ENCODE measurements at places on chromosomes 3 and 15.
A peak's percentile ranks its signal among the peaks of the same experiment; 100 is the strongest.

DNA sequence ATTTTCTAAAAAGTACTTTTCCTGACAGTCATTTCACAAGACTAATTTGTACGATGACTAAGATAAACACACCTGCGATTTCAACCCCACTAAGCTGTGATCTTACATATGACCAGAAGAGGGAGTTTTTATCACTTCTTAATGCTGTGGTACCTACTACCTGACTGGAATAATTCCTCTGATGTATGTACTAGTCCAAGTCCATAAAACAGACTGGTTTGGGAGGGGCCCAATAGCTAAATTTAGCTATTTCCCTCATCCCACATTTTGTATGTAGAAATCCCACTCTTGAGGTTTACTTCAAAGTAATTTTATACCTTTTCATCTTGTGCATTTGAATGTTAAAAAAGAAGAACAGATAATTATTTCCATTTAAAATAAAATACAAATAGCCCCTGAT, 49.7 kb upstream of the SCAANT1 start:
- DNase-seq, result no peak

GRCh38 chr3:147945968-147946519, 536.9 kb downstream of the ZIC1 start:
- no peak for DNase-seq

- peak; percentile 45 for DNase-seq
Observed at GRCh38 chr3:13655061-13655913, 106.4 kb downstream of the FBLN2 start.

- no peak for DNase-seq
Observed at GRCh38 chr3:55750525-55750924, 263.4 kb upstream of the WNT5A start.

DNA sequence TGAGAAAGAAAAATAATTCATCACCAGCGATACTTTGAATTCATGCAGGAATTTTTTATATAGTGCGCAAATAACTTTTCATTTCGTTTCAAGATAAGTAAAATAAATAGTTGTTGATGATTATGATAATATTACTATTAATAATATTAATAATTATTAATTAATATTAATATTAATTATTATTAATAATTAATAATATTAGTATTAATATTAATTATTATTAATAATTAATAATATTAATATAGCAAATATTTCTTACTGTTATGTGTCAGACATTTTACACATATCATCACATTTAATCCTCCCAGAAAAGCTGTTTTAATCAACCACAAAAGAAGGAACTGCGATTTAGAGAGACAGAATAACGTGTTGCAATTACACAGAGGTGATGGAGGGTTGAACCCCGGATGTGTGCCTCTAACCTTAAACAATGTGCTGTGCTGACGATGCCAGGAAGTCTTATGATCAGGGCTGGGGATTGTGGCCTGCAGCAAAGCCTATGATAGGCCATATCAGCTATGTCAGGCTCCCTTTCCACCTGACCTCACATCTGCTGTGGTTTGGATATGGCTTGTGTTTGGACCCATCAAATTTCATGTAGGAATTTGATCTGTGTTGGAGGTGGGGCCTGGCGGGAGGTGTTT, 263.5 kb upstream of the NR2F2 start:
- DNase-seq, result no peak

DNA sequence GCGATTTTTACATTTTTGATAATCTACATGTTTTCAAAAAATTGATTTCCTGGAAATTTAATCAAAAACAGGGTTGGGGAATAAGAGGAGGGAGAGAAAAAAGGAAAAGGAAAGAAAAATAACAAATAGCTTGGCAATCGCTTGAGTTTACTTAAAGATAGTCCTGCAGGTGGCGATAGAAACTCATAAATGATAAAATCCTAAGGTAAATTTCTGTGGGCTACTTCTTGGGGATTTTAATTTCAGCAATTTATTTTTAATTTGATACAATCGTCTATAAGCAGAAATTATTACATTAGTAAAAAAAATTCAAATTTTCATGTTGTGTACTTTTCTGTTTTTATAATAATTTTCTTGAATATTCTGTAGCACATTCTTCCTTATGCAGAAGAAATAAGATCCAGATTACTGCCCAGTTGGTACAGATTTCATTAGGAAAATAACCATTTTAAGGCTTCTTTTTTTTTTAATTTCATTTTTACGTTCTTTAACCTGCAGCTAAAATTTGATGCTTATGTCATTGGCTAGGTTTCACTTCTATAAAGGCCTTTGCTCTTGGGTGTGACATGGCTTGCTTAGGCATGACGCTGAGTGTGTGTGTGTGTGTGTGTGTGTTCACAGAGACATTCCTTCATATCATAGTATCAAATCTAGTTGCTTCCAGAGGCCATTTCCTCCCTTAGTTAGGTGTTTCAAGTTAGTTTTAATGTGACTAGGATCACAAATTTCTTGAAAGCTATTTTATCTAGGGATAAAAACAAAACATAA, 181.8 kb downstream of the MCTP2 start:
- DNase-seq, result no peak

GRCh38 chr3:11567516-11568467, 75.9 kb downstream of the VGLL4 start:
- DNase-seq, result no peak

- DNase-seq, result no peak
Observed at GRCh38 chr3:15492847-15493360, 28.6 kb downstream of the COLQ start.

- DNase-seq, result no peak
Observed at GRCh38 chr3:94043285-94043684, 14.9 kb upstream of the STX19 start.

GRCh38 chr3:78588906-78589621, 1178.7 kb downstream of the ROBO1 start:
- DNase-seq, result no peak

GRCh38 chr3:87367736-87368135, 91.4 kb upstream of the POU1F1 start:
- DNase-seq, result no peak

DNA sequence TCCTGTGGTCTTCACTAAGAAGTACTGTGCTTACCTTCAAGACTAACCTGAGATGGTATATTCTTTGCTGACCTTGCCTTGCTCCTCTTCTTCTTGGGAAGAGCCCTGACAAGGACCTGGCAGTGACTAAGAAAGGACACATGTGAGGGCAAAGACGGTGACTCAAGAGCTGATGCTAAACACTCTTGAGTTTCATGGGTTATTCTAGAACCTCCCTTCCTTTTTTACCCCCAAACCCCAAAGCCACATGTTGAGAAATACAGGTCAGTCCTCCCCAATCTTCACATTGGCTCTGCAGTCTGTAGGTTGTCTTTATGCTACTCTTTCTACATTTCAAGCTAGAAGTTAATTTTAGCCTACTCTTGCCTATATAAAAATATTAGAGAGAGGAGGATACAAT, 200.6 kb downstream of the SEMA6D start:
- no peak for DNase-seq

DNA sequence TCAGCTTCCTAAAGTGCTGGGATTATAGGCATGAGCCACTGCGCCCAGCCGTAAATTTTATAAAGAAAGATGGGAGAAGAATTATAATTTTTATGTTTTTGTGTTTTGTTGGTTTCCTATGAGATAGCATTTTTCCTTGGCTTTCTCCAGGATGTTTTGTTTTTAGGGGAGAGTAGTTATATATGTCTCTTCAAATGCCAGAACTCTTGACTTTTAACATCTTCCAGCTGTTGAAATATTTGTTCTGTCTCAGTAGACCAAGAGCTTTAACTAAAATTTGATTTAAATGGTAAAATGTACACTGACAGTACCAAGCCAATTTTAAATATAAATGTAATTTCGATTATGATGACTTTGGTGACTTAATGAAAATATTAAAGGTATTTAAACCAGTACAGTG, 96.8 kb downstream of the DHX36 start:
- no peak for DNase-seq

DNA sequence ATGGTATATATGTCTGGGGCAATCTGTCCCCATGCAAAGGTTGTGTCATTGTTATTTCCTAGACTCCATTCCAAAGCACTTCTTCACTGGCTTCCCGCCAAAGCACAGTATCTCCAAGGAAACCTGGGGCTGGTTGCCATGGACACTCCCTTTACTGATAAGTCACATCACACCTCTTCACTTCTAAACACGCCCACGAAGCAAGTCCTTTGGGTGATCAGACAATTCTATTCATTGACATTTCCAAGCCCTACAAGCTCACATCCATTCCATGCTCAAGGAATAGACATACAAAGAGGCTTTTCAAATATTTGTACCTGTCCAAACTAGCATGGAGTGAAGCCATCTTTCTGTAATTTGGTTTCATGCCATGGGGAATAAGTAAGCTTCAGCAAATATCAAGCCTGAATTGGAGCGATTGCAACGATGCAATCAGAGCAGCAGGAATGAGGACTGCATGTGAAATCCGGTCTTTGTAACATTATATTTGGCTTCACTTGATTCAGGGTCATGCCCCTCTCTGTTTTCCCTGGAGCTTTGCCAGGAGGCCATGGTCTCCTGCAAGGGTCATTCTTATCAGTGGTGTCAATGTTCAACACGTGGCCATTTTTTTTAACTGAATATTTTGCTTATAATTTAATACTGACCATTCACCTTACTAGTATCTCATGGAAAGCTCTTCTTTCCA, 201.6 kb upstream of the TMC3 start:
- DNase-seq, result no peak

- no peak for DNase-seq
Observed at GRCh38 chr3:22296601-22297000, 545.6 kb upstream of the ZNF385D start.

GRCh38 chr3:192079098-192079497, 618.1 kb downstream of the PYDC2 start:
- no peak for DNase-seq

GRCh38 chr3:46576-46975, 150.0 kb upstream of the CHL1 start:
- no peak for DNase-seq

GRCh38 chr15:91954292-91954691, 100.8 kb downstream of the SLCO3A1 start:
- DNase-seq, result no peak

- DNase-seq, result no peak
Observed at GRCh38 chr3:198079771-198080520, 119.9 kb downstream of the LMLN start.

GRCh38 chr15:93451265-93451664, 362.3 kb upstream of the RGMA start:
- DNase-seq, result no peak

DNA sequence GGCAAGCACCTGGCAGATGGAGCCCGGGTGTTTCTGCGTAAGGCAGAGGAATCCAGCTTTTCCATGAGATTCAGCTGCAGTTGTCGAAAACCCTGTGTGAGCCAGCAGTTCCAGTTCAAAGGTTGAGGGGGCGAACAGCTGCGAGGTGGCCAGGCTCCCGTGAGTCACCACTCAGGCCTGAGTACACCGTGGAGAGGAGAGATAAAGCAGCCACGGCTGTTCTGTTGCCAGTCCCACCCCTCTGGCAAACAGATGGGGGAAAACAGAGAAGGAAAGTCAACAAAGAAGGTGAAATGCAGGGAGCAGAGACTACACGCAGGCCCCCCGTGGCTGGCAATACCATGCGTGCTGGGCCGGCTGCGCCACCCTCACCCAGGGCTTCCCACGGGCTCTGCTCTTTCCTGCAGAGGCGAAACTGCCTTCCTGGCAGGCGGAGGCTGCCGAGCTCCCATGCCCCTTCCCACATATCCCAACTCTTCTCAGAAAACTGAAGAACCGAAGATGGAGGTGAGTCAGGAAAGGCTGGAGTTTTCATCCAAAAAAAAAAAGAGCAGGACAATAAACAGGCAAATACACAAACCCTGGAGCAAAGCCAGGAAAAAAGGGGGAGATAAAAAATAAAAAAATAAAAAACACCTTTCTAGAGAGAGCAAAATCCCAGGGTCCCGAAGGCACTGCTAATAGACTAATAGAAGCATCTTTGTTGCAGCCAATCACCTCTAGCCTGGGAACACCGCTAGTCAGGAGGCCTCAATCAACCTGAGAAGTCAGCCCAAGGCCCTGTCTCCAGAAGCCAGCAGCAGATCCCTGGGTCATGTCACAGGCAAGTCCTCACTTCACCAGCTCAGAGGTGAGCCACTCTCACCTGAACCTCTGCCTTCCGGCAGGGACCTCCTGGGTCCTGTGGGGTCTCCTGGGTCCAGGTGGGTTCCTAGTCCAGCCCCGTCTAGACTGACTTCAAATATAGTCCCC, 37.7 kb downstream of the FAM174B start:
- DNase-seq, result no peak

DNA sequence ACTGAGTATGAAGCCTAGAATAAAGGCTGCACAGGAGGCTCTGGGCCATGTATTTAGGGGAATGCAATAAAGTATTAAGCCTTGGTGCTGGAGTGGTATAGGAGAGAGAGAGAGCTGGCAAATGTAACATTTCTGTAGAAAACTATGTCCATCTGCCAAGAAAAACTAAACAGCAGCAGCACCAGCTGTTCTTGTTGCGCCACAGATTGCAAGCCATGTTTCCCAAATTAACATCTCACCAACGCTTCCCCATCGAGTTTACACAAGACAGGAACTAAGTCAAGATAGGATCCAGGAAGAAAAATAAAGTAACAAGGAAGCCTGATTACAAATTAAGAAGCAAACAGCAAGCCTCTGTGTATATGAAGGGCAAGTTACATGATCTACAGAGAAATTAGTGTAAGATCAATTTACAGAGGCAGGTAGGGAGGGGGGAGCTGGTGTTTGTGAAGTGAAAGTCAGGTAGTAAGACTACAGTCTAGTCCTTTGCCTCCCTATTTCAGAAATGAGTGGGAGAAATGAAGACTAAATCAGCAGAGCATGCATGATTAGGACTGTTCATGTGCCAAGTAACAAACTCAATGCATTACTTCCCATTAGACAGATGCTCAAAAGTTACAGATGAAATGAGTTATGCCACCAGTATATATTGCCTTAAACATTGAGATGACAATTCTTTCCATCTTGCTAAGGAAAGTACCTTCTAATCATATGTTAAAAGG, 900.5 kb downstream of the EPHA3 start:
- DNase-seq, result no peak

- DNase-seq, result no peak
Observed at GRCh38 chr3:112007633-112008032, 8.9 kb downstream of the TAGLN3 start.
